ENCODE measurements at places on chromosomes 12 and 14.

- no peak for DNase-seq
These were observed 174.4 kb downstream of the MON2 start for GRCh38 chr12:62640910-62641448.

DNA sequence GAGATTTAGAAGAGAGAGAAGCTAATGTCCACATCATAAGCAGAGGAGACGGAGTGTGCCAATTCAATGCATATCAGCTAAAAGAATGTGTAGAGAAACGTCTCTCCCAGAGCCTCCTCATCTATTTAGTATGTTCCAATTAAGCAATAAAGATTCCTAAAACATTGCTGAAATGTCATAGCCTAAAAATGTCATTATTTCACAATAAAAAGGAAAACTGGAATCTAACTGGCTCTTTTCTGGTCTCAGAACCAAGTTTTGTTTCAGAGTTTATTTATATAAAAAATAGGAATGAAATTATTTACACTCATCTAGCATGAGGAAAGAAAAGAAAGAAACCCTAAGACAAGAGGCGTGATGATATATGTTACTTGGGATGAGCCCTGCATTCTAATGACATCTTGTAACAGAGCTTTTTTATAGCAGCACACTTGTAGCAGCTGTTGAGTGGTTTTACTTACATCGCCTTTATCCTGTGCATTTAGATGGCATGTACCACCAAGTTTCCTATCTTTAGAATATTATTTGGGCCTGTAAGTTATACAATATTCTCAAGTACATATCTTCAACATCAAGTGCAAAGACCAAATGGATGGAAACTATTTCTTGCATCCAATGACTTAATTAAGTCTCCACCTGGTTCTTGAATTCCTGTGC, 266.3 kb upstream of the PRKD1 start:
- DNase-seq: no peak

- no peak for DNase-seq
These were observed 20.8 kb downstream of the PHETA1 start for GRCh38 chr12:111347891-111348644.

GRCh38 chr14:19729763-19730162, 13.6 kb upstream of the OR4Q3 start:
- DNase-seq: no peak

DNA sequence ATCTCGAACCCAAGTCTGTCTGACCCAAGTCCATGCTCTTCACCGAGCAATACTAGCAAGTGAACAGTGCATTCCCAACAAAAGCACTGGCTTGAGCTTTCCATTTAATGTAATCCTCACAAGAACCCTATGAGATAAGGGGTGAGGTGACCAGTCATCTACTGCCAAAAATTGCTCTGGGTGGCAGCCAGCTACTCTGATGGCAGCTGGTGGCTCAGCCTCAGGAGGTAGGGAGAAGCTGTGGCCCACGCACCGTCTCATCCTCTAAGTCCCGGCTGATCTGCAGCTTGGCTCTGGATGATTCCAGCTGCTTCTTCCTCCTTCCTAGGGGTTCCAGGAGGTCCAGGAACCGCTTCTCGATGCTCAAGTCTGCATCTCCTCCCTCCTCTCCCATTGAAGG, 75.2 kb downstream of the PLEKHG3 start:
- DNase-seq: no peak

GRCh38 chr14:21041676-21042433, at the start of gene RNASE7:
Gene RNASE7 (plus strand): TSS chr14:21042362. CDS start chr14:21042993, 631 bp downstream.
- DNase-seq: no peak

DNA sequence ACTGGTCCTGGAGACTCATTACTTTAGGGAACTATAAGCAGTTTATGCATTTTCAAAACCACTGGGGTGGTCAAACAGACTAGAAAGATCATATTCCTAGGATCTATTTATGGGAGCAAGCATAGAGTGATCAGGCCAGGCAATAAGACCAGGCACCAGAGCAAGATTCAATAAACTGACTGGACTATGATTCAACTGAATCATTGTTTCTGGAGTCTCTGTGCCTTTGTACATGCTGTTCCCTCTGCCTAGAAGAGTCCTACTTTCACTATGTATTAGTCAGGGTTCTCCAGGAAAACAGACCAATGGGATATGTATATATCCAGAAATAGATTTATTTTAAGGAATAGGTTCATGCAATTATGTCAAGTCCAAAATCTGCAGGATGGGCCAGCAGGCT, 55.5 kb downstream of the EMP1 start:
- DNase-seq: no peak

GRCh38 chr14:76143642-76144041, 8.1 kb upstream of the GPATCH2L start:
- DNase-seq: no peak

DNA sequence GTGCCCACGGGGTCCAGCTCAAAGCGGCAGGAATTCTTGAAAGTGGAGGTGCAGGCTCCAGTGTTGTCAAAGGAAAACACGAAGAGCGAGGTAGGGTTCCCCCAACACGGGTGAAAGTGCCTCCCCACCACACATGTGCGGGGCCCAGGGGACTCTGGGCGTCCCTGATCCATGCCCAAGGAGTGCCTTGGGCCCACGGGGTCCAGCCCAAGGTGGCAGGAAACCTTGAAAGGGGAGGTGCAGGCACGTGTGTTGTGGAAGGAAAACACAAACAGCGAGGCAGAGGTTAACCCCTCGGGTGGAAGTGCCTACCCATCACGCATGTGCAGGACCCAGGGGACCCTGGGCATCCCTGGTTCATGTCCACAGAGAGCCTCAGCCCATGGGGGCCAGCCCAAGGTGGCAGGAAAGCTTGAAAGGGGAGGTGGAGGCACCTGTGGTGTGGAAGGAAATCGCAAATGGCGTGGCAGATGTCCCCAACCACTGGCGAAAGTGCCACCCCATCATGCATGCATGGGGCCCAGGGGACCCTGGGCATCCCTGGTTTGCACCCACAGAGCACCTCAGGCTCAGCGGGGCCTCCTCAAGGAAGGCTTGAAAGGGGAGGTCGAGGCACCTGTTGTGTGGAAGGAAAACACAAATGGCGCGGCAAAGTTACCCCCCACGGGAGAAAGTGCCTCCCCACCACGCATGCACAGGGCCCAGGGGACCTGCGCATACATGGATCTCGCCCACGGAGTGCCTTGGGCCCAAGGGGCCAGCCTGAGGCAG, 584.6 kb downstream of the ALG10 start:
- DNase-seq: no peak

DNA sequence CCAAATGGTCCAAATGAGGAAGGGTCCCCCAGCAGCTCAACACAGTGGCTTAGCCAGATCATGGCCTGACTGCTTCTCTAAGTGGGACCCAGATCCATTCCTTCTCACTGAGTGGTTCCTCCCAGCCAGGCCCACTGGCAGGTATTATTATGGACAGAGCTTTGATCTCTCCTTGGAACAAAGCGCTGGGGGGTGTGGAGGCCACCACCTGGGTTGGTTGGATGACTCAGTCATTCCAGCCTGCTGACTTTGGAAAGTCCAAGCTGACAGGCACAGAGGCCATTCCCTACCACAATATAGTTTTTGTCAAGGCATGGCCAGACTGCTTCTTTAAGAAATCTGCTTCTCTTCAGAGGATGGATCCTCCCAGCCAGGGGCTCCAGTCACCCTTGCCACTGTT, 341.1 kb downstream of the BTG1 start:
- DNase-seq: no peak

DNA sequence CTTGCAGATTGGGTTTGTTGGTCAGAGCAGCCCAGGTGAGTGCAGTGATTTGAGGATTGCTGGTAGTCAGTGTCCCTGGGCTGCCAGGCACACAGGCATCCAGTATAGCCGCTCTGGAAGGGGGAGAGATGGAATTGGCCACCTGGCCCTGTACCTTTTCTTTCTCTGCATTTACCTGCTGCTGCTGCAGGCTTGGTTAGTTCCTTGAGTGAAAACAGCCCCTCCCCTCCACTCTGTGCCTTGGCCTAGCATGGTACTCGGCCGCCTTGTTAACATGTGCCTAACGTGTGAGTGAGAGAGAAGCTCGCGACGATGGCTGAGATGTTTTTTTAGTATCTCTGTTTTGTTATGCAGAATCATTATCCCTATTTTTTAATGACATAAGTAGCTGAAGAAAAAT, 49.3 kb upstream of the AMN start:
- DNase-seq: no peak

DNA sequence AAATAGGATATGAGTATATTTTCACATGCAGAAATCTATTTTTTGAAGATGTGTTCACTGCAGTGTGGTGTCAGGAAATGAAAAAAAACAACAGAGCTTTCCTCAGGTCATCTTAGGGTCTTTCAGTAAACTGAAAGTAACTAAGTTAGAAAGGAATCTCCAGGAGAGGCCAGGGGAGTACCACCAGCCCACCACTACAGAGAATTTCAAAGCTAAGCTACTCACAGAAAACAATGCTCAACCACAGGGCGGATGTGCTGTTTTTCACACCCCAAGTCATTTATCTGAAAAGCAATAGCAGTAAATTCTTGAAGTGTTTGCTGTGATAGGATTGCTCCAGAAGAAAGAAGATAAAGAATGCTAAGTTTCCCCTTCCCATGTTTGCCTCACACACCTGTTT, 79.0 kb downstream of the IFNG start:
- no peak for DNase-seq

- DNase-seq: no peak
These were observed 16.7 kb downstream of the PLEK2 start for GRCh38 chr14:67395086-67395875.

- no peak for DNase-seq
These were observed 616 bp upstream of the CCDC77 start for GRCh38 chr12:400828-401227.

- no peak for DNase-seq
These were observed 3.6 kb upstream of the MDGA2 start for GRCh38 chr14:47678993-47679392.

DNA sequence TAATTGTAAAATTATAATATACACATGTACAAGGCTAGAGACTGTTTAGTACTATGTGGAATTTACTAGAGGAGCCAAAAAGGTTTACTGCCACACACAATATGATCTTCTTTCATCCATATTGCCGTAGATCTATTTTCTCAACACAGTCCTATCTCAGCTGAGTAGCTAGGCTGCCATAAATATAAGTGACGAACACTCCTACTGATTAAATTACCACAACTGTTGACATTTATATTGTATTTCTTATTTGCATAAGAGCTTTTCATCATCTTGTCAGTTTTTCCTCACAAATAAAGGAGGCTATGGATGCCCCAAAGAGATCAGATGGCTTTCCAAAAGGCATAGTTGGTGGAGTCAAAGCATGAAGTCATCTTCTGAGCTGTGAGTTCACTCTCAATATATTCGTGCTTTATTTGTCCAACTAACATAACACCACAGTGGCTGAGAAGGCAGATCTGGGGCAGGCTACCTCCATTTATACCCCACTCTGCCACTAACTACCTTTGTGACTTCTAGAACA, 78.6 kb downstream of the CCDC59 start:
- no peak for DNase-seq

DNA sequence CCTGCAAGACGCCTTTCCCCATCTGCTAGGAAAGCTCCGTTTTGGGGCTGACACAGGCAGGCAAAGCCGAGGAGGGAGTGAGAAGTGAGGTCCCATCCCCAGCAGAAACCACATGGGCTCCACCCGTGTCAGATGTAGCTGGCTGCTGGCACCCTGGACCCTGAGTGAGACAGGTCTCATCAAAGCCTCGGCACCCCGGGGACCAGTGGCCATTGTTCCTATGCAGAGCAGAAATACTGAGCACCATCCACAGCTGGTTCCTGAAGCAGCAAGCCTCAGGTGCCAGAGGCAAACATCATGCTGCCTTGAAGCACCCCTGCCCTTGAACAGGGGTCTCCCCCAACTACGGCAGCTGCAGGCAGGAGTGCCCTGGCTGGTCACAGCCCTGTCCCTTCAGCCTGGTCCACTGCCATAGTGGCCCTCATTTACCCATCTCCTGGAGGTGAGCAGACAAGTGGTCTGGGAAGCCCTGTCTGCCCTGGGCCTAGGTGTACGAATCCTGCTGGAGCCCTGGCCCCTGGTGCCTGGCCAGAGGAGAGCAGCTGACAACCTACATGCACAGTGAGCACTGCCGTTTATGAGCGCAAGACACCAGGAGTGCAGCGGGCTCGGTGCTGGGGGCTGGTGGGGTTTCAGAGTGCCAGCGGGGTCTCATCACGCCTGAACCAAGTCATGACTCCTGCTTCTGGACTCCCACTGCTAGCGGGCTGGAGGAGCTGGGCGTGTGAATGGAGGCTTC, 289.8 kb upstream of the RTL1 start:
- DNase-seq: no peak

GRCh38 chr14:77436042-77436441, 12.7 kb upstream of the NOXRED1 start:
- DNase-seq: no peak

- DNase-seq: no peak
These were observed 100.7 kb downstream of the APAF1 start for GRCh38 chr12:98745578-98746391.

GRCh38 chr12:19726592-19726991, 287.3 kb downstream of the AEBP2 start:
- DNase-seq: no peak

- no peak for DNase-seq
These were observed 25.3 kb downstream of the TMEM117 start for GRCh38 chr12:43861015-43861839.

DNA sequence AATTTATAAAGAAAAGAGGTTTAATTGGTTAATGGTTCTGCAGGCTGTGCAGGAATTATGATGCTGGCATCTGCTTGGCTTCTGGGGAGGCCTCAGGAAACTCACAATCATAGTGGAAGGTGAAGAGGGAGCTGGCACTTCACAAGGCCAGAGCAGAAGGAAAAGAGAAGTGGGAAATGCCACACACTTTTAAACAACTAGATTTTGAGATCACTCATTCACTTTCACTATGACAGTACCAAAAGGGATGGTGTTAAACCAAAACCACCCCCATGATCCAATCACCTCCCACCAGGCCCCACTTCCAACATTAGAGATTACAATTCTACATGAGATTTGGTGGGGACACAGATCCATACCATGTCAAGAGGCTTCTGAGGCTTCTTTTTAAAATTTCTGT, 62.6 kb downstream of the SLC38A4 start:
- no peak for DNase-seq

DNA sequence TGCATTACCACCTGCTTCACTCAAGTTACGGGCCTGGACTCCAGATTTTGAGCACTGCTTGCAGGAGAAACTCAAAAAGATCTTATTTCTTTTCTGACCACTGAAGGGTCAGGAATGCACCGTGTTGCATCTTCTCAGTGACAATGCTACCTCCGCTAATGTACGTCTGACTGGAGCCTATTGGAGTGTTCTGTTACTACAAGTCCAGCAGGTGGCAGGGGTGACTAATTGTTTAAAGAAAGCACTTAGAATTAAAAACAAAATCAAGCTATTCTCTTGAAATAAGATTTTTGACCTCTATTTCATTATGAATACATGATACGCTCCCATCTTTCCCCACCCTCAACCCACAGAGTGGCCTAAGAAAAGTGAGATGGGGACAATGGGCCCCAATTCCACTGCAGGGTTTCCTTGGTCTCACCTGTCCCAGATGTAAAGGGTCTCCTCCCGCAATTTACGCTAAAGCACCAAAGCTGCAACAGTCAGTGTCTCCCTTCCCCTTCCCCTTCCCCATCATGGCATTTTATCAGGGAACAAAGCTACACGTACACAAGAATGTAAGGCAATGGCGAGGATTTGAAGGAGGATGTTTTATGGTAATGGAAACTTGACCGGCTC, 2.2 kb downstream of the TBPL2 start:
- no peak for DNase-seq

All from stimulated activated CD8-positive, alpha-beta memory T cell treated with anti-CD3 and anti-CD28 coated beads, Interleukin-15, amount 100 ng/mL, for 24 hours (primary cell).